A549 (cell line): ENCODE measurements at places on chromosomes 5 and 9.

- DNase-seq: no peak
Observed at GRCh38 chr9:16680541-16680940, 189.9 kb downstream of the BNC2 start.

- DNase-seq: peak; percentile 88
Observed at GRCh38 chr5:181246276-181247049, 2.8 kb upstream of the RACK1 start.

- no peak for DNase-seq
Observed at GRCh38 chr5:154363411-154363810, 82.4 kb upstream of the SAP30L start.

- no peak for DNase-seq
Observed at GRCh38 chr9:8872802-8873201, 1073.2 kb upstream of the DMAC1 start.

- no peak for DNase-seq
Observed at GRCh38 chr5:34496701-34497469, 159.2 kb upstream of the RAI14 start.

DNA sequence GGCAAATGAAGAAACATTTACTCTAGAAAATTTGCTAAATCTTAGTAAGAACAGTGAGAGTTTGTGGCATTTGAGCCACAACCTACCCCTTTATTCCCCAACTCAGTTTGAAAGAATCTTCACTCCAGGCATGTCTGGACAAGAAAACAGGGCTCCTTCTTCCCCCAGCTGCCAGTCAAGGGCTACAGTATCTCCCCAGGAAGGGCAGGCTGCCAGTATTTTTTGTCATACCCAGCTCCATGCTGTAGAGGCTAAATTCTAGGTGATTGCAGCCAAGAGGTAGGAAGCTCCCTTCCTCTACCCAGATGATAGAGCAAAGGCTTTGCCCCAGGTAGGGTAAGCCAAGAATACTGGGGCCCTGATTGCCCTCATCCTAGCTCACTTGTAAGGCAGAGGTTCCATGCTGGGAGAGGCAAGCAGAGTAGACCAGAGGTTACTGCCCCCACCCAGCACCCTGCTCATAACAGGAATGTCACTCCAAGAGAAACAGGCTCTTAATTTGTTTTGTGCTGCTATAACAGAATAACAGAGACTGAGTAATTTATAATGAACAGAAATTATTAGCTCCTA, 20.0 kb upstream of the GRPEL2 start:
- no peak for DNase-seq

DNA sequence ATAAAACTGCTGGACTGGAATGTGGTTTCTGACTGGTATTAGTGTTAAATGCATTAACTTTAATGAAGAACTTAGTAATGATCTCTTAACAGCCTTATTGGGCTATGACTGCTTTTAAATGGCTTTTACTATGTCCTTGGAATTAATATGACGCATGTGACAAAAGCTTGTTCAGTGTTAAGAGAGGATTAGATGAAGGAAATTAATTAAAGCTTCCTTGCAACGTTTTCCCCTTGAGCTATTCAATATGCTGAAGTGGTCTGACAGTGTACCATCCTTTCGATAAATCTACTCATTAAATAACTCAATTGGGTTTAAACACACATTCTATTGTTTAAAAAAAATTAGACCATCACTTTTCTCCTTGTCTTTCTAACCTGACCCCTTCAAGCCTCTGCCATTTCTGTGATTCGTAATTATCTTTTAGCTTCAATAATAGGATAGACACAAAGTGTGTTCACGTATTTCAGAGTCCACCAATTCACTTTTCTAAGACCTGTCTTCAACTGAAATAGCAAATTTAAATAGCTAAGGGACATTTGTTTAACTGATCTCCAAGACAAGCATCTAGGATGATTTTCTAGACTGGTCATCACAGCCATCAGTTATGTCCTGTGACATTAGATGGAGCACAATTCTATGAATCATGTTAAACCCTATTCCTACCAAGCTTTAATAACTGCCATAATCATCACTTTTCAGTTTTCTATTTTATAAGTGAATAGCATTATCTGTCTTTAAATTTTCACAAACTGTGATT, 1258.0 kb upstream of the CDH9 start:
- no peak for DNase-seq
